ENCODE measurements at places on chromosomes 3 and 15.

DNA sequence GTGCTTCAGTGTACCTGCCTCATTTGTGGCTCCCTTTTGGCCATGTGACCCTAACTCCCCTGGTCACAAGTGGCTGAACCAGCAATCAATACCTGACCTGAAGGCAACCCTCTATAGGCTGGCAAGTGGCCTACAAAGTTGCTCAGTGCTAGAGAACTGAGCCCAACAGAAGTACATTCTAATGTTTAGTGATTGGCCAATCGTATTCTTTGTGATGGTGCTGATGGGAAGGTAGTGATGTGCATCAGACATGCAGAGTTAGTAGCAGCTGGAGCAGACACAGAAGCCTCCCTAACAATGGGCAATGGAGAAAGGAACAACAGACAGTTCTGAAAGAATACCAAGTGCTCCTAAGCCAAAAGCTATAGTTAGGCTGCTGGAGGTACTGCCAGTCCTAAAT is 10.4 kb upstream of the ATOSA start:
- no peak for DNase-seq

GRCh38 chr15:50531766-50532165 is 14.7 kb downstream of the USP50 start:
- DNase-seq: no peak

GRCh38 chr3:147119989-147120388 is 286.4 kb downstream of the ZIC4 start:
- no peak for DNase-seq

- DNase-seq: no peak
These were observed 1.2 kb downstream of the COX17 start for GRCh38 chr3:119676020-119676419.

GRCh38 chr15:101018016-101018415 is 98.9 kb downstream of the LRRK1 start:
- no peak for DNase-seq

DNA sequence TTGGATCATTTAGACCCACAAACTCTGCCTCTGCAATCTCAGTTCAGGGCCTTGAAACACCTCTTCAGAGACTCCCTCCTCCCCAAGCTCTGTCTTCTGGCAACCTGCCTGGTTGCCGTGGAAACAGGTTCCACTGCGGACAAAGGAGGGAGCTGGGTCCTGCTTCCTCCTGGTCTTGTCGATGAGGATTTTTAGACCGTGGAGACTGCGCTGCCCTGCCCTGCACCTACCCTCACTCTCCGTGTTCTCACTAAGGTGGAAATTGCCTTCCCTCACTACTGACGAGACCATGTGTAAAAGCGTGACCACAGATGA is at the start of gene RTP1:
Gene RTP1, plus strand, starts transcription at position 152 of the 315 bp plus-strand sequence. Its CDS starts 30 bp downstream, at position 182.
- no peak for DNase-seq

DNA sequence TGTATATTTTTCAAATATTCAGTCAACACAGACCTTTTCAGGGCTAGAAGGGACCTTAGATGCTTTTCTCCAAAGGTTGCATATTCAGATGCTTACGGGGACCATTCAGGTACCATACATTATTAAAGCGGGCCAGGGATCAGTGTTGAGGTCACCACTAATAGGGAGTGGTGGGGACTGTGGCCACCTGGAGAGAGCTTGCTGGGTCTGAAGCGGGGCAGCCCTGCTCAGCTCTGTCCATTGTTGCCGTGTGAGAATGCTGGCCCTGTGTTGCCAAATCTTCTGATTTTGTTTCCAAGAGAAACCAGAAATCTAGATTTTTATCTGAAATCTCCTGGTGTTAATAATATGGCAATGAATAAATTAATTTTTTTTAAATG is 23.7 kb downstream of the ABHD2 start:
- no peak for DNase-seq

All from activated T-cell treated with anti-CD3 and anti-CD28 coated beads, Interleukin-2, amount 50 U/mL, for 72 hours (primary cell).